ENCODE measurements at places on chromosomes 6 and 20.
A peak's percentile ranks its signal among the peaks of the same experiment; 100 is the strongest.

GRCh38 chr6:103367212-103367611, 1492.5 kb downstream of the HACE1 start:
- DNase-seq: no peak

- DNase-seq: no peak
These were observed 123.1 kb downstream of the HIVEP2 start for GRCh38 chr6:142821860-142822259.

- no peak for DNase-seq
These were observed 94.8 kb downstream of the IPCEF1 start for GRCh38 chr6:154261688-154262397.

DNA sequence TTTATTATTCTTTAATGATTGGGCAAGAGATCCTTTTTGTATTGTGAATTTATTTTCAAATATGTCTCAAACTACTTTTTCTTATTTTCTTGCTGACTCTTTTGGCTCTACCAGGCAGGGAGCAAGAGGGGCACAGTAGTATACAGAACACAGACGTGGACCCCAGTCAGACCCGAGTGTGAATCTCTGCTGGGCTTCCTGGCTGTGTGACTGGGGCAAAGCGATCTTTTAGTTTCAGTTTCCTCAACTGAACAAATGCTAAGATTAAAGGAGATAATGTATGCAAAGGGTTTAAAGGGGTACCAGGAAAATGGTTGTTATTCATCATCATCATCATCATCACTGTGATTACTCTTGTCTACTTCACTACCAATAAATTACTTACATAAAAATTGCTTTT, 317.5 kb downstream of the HIVEP2 start:
- DNase-seq: no peak

DNA sequence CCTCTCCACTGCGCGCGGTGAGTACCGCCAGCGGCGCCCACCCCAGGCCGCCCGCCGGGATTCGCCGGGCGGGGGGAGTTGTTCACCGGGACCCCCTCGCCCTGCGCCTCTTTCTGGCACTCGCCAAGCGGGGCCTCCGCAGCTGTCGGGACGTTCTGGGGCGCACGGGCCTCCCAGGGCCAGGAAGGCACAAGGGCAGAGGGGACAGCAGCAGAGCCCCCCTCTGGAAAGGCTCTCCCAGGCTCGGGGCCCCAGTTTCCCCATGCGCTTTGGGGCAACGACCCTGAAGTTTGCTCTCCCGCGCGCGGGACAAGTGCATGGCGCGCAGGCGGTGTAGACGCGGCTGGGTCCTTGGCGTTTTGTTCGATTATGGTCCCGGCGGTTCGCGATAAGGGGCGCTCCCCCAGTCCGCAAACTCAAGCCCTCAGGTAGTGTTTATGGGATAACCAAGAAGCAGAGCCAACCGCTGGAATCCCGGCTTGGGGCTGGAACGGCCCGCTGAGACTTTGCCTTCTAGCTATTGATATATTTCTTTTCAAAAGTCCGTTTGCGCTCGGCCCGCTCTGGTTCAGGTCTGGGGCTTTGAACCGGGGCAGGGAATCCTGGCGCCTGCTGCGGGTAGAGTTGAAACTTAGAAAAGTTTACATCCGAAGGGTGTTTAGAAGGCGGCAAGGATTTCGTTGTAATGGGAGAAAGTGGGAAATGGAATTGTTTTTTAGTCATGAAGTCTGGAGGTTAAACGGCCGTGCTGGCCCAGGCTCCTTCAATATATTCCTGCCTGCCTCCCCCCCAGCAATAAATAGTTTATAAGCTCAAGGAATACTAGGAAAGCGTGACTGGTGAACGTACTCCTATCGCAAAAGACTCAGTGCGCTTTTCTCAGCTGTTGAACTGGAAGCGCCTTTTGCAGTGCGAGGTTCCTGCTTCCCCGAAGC, 595 bp downstream of the EYA2 start:
- DNase-seq: no peak

- DNase-seq: no peak
These were observed 427.3 kb upstream of the GJE1 start for GRCh38 chr6:141705431-141705830.

- no peak for DNase-seq
These were observed 32.3 kb upstream of the DUSP22 start for GRCh38 chr6:259901-260508.

- DNase-seq: no peak
These were observed 60.6 kb upstream of the E2F3 start for GRCh38 chr6:20341096-20341495.

GRCh38 chr6:106908386-106908840, 66.1 kb downstream of the CD24 start:
- DNase-seq: no peak

GRCh38 chr6:162478192-162478671, 249.3 kb downstream of the PRKN start:
- no peak for DNase-seq

DNA sequence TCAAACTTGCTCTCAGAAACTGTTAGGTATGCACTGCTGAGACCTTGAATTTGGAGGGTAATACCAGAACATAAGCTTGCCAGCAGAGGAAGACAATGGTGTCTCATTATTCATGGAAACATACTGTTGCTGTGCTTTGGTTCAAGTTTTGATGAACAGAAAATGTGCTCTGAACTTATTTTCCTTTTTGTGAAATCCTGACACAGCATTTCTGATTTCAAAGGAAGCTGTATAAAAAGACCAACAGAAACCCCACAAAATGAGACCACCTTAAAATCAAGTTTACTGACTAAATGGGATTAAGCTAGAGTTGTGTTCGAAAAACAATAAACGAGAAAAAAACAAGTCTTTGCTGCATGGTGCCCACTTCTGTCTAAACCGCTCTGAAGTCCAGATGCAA, 70.3 kb downstream of the PRDM1 start:
- no peak for DNase-seq

GRCh38 chr6:148700741-148701311, 46.0 kb upstream of the UST start:
- peak; percentile 8 for DNase-seq

DNA sequence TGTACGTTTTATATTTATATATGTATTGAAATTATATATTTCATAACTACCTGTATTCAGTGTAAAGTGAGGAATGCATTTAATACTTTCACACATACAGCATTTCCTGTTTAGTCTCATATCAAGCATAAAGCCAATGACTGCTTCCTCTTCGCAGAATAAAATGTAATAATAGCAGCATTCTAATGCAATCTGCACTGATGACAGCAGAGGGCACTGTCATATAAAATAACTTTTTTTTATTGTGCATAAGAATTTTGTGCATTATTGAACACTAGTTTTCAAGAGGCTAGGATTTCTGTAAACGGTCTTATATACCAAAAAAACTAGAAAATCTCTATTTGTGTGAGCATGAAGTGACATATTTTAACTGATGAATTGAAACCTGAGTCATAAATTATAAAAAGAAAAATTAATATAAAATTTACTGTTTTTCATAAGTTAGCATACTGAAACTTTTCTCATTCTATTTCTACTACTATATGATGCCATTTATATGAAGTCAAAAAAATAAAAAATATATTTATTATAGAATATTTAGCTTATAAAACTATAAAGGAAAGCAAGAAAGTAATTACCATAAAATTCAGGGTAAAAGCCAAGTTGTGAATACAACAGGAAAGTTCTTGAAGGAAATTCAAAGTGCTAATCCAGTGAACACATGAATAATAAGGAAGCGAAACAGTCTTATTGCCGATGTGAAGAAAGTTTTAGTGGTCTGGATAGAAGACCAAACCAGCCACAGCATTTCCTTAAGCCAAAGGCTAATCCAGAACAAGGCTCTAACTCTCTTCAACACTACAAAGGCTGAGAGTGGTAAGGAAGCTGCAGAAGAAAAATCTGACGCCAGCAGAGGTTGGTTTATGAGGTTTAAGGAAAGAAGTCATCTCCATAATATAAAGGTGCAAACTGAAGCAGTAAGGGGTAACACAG, 36.3 kb downstream of the RNF146 start:
- peak; percentile 52 for DNase-seq

GRCh38 chr6:96725296-96725695, 112.0 kb downstream of the GPR63 start:
- DNase-seq: no peak

DNA sequence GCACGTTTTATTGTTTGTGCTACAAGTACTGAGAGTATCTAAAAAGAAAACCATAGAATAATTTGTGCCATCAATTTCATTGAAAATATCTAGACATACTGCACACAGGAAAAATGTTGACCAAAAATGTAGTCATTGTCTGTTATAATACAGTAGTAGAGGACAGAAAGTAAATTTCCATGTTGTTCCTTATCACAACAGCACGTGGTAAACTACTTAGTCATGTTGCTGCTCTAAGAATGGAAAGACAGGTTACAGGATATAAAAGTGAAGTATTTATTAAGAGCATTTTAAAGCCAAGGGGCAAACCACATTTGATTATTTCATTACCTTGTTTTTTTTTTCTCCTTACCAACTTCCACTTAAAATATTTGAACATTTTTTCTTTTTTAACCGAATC, 89.0 kb upstream of the CEP85L start:
- no peak for DNase-seq

GRCh38 chr6:72739368-72739779, 117.5 kb downstream of the KCNQ5 start:
- DNase-seq: no peak

- peak; percentile 29 for DNase-seq
These were observed 198.5 kb downstream of the HIVEP2 start for GRCh38 chr6:142746524-142746923.

DNA sequence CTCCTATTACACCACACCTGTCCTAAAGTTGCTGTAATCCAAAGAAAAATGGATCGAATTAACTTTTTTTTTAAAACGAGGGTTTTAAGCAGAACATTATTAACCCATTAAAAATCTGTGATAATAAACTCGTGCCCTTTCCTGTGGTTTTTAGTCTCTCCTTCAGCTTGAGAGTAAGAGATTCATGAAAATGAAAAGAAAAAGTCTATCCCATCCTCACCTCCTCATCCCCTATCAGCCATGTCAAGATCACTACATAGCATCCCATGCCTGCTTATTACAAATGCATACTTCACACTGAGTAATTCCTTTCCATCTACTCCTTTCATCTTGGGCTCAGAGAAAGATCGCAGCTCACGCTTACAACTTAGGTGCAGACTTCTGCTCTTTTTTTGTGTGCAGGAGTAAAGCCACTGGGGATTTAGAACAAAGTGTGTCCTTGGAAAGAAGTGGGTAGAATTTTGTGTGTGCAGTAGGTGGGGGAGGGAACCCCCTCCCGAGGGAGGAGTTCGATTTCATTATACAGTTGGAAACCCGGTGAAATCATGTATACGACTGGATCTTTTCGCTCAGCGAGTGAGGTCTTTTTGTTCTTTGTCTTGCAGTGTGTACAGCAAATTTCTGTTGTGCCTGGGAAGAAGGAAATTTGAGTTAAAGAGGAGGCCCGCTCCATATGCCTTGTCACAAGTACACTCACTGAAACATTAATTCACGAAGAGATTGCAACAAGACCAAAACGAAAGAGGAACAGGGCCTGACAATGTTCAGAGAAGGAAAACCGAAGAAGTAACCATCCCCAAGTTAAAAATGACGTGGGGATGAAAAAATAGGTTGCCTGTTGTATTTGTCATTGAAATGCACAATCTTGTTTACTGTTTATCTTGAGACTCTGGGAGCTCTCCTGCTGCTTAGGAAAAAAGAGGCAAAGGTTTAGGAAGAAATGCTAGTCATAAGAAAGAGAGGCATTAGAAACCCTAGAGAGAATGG, 146.5 kb upstream of the ZNF217 start:
- peak; percentile 15 for DNase-seq

- peak; percentile 82 for DNase-seq
These were observed 124.5 kb downstream of the MRPL14 start for GRCh38 chr6:44002593-44003344.

DNA sequence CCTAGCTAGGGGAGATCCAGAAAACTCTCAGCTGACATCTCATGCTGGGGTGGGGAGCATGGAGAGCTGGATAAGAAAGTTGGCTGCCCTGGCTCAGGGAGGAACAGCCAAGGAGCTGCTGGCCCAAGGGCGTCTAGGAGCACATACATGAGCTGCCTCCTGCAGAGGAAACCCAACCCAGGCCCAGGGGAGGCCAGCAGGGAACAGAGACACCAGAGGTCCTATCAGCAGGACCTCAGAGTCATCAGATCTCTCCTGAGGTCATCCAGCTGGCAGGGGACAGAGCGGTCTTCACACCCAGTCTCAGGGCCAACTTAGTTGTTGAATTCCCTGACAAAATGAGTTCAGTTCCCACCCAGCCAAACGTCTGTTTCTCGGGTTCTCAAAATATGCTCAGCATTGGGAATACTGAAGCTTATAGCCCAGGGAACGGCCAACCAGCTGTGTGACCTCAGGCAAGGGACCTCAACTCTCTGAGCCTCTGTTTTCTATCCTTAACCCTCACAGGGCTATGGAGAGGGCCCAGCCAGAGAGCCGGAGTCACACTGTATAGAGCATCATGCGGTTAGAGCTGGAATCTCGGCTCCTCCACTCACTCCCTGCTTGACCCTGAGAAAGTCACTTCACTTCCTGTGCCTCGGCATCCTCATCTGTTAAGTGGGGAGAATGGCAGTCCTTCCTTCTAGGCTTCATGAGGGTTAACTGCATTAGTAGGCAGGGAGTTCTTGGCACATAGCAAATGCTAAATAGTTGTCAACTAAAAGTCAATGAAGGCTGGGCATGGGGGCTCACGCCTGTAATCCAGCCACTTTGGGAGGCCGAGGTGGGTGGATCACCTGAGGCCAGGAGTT, 13.8 kb downstream of the ADA start:
- DNase-seq: no peak

GRCh38 chr20:63475209-63475608, 2.8 kb upstream of the KCNQ2 start:
- peak; percentile 18 for DNase-seq

- no peak for DNase-seq
These were observed 985.4 kb downstream of the TBC1D32 start for GRCh38 chr6:120348926-120349325.

- DNase-seq: no peak
These were observed 57.1 kb downstream of the OGFRL1 start for GRCh38 chr6:71345476-71346333.

- no peak for DNase-seq
These were observed 399.3 kb downstream of the KHDRBS2 start for GRCh38 chr6:61886608-61887259.

- DNase-seq: no peak
These were observed 19.8 kb upstream of the SIM1 start for GRCh38 chr6:100484474-100484873.

GRCh38 chr6:160963651-160964050, 27.9 kb upstream of the MAP3K4 start:
- DNase-seq: no peak

- no peak for DNase-seq
These were observed 73.8 kb upstream of the MPC1 start for GRCh38 chr6:166456395-166457156.

GRCh38 chr20:641516-641875, 11.5 kb downstream of the SRXN1 start:
- no peak for DNase-seq

GRCh38 chr20:38260378-38261053, at the start of gene KIAA1755:
KIAA1755 (minus strand) TSS chr20:38260735; CDS start chr20:38260500, 235 bp downstream.
- DNase-seq: no peak

GRCh38 chr20:22462975-22463914, 121.1 kb downstream of the FOXA2 start:
- no peak for DNase-seq

GRCh38 chr6:44289726-44290260, 19.5 kb downstream of the TMEM151B start:
- no peak for DNase-seq

GRCh38 chr6:3473773-3474172, 16.9 kb upstream of the SLC22A23 start:
- no peak for DNase-seq

- DNase-seq: peak; percentile 30
These were observed 208.3 kb downstream of the TASP1 start for GRCh38 chr20:13430346-13431002.
